ENCODE measurements at places on chromosomes 13 and 19. TPM values are rescaled to one million over a fixed set of nuclear protein-coding genes. Genes with fewer than 3 reads are reported as not detected.

Gene HCN2
- 8.5 TPM for total RNA-seq

Gene NLRP4
- total RNA-seq, result not detected

Gene LSM7
- total RNA-seq, result 125 TPM

Gene FAM216B
- total RNA-seq, result not detected

Gene AMER2
- 0.18 TPM for total RNA-seq
